ENCODE measurements at places on chromosomes 12 and 14.

DNA sequence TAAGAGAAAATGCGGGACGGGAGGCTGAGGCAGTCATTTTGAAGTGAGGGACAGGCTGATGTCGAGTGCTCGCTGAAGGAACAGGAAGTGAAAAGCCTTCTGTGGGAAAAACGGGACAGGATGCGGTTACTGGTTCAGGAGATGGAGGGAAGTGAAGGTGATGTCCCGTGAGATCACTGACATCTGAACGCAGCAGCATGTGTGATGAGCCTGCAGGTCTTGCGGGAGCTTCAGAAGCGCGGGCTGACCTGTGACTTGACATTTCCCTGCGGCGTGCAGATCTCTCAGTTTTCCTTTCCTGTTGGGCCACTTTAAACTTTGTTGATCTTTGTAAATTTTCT lies 77.8 kb downstream of the DDX51 start:
- no peak for DNase-seq

GRCh38 chr14:70735043-70735442 lies 74.3 kb downstream of the MAP3K9 start:
- no peak for DNase-seq

DNA sequence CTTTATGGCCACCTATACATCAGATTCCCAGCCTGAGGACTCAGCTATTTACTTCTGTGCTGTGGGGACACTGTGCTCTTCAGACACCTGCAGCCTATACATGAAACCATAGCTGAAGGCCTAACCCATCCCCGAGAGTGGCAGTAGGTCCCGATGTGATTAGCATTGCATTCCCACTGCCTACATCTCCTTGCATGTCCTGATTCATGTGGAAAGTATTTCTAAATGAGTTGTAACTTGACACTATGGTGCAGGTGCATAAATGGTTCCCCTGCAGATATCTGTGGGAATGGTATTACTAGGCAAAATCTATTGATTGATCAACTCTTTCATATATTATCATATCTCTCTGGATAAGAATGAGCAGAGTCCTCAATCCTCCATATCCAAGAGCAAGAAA lies 433.5 kb downstream of the DAD1 start:
- no peak for DNase-seq

DNA sequence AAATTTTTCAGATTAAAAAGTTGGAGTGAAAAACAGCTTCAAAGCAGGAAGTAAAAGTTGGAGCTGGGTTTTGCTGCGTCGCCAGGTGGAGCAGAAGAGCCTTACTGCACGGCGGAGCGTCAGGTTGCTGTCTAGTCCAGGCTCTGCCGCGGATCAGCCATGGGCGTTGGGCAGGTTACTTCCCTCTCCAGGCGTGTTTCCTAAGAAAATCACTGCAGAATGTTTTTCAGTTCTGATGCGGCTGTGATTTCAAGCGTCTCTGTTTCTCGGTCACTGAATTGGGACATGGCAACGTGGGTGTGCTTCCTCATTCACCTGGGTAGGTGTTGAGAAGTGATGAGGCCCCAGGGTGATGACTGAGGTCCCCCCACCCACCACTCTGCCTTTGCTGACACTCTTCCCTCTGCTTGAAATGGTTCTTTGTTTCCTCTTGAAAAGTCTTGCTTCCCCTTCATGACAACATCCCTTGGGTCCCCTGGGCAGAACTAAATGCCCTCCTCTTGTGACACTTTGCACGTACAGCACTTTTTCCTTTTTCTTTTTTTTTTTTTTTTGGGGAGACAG lies 7.6 kb downstream of the EVL start:
- DNase-seq = no peak

- DNase-seq = no peak
These were observed 147.0 kb upstream of the FRMD6 start for GRCh38 chr14:51504669-51505068.

- peak; percentile 80 for DNase-seq
These were observed 103.6 kb downstream of the SSPN start for GRCh38 chr12:26298785-26299621.

GRCh38 chr14:100871234-100872186 lies 32.0 kb downstream of the RTL1 start:
- DNase-seq = peak; percentile 25

DNA sequence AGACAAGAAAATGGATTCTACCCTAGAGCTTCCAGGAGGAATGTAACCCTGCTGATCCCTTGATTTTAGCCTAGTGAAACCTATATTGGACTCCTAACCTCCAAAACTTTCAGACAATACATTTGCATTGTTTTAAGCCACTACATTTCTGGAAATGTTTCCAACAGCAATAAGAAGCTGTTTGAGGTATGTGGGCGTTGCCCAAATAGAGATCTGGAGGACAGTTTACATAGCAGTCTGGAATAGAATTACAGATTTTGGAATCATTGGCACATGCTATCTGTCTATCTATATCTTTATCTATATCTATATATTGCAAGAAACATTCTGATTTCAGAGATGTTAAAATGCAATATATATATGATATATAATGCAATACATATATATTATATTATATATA lies 42.4 kb upstream of the EGLN3 start:
- peak; percentile 10 for DNase-seq

DNA sequence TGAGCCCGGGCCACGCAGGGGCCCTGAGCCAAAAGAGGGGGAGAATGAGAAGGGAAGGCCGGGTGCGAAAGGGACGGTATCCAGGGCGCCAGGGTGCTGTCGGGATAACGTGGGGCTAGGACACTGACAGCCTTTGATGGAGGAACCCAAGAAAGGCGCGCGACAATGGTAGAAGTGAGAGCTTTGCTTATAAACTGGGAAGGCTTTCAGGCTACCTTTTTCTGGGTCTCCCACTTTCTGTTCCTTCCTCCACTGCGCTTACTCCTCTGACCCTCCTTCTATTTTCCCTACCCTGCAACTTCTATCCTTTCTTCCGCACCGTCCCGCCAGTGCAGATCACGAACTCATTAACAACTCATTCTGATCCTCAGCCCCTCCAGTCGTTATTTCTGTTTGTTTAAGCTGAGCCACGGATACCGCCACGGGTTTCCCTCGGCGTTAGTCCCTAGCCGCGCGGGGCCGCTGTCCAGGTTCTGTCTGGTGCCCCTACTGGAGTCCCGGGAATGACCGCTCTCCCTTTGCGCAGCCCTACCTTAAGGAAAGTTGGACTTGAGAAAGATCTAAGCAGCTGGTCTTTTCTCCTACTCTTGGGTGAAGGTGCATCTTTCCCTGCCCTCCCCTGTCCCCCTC lies 3.0 kb downstream of the SSTR1 start:
- peak; percentile 36 for DNase-seq

GRCh38 chr12:111270239-111270638 lies 98.7 kb downstream of the PHETA1 start:
- DNase-seq = no peak

GRCh38 chr12:79206871-79207270 lies 342.3 kb downstream of the SYT1 start:
- no peak for DNase-seq

- no peak for DNase-seq
These were observed 5.1 kb downstream of the PPP4R4 start for GRCh38 chr14:94179244-94179643.

GRCh38 chr12:14803830-14804160 lies 325 bp downstream of the C12orf60 start:
- DNase-seq = no peak

- DNase-seq = peak; percentile 90
These were observed 2.4 kb upstream of the KRT7 start for GRCh38 chr12:52230364-52231281.

GRCh38 chr14:92680781-92681650 lies 67.4 kb downstream of the LGMN start:
- DNase-seq = peak; percentile 76

DNA sequence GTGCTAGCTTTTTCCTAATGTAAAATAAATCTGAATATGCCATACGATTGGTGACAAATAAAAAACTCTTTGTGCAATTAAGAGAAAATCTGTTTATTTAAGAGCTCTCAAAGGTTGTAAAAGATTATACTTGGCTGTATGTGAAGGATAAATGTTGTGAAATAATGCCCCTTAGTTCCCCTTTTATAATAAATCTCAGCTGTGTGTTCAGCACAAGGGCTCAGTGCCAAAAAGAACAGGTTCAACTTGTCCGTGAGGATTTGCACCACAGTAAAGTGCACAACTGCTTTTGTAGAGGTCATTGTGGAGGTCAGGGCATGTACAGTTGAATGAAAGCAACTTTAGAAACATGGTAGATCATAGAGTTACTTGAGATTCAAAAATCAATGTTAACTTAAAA lies 118.6 kb downstream of the TRMT5 start:
- DNase-seq = peak; percentile 64

- DNase-seq = peak; percentile 9
These were observed 74.9 kb downstream of the TBK1 start for GRCh38 chr12:64526859-64527258.

DNA sequence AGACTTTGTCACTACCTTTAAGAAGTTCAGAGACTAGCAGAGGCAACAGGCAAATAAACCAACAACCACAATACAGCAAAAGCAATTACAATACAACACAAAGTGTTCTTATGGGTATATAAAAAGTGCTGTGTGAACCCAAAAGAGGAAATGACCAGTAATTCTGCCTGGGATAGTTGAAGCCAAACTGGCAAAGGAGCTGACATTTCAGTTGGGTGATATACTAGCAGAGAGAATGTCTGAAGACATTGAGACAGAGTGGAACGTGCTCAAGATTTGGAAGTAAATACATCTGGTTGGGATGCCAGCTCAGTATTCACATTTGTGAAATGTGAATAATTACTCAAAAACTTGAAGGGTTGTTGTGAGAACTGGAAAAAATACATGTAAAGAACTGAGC lies 80.6 kb upstream of the GTF2A1 start:
- DNase-seq = no peak

GRCh38 chr12:132622437-132623071 lies 4.0 kb downstream of the P2RX2 start:
- DNase-seq = peak; percentile 78

DNA sequence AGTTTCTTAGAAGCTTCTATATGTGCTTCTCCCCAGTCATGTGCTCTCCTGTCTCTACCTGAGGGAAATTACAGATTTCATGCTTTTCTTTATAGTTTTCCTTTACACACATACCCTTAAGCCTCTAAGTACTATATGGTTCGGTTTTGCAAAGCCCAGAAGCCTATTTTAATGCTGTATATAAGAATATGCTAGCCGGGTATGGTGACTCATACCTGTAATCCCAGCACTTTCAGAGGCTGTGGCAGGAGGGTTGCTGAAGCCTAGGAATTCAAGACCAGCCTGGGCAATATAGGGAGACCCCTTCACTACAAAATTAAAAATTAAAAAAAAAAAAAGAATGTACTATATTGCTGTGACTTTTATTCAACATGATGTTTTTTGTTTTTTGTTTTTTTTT lies 15.4 kb downstream of the DGLUCY start:
- no peak for DNase-seq

DNA sequence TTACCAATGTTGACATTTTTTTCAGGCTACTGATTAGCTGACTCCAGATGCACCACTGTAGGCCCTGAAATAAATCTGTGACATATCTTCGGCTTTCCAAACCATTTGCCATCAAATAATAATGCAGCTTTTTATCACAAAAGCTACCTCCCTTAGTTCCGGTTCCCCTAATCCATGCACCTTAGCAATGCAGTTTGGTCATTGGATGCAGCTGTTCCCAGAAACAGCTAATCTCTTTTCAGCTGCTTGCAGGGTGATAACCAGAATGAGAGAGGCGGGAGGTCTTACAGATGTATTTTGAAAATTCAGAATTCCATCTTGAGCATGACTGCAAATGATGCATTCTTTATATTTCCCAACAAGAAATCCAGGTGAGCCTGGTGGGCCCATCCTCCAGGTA lies 646.2 kb downstream of the SOX5 start:
- no peak for DNase-seq

- no peak for DNase-seq
These were observed 20.5 kb downstream of the SLC11A2 start for GRCh38 chr12:51005671-51006070.

DNA sequence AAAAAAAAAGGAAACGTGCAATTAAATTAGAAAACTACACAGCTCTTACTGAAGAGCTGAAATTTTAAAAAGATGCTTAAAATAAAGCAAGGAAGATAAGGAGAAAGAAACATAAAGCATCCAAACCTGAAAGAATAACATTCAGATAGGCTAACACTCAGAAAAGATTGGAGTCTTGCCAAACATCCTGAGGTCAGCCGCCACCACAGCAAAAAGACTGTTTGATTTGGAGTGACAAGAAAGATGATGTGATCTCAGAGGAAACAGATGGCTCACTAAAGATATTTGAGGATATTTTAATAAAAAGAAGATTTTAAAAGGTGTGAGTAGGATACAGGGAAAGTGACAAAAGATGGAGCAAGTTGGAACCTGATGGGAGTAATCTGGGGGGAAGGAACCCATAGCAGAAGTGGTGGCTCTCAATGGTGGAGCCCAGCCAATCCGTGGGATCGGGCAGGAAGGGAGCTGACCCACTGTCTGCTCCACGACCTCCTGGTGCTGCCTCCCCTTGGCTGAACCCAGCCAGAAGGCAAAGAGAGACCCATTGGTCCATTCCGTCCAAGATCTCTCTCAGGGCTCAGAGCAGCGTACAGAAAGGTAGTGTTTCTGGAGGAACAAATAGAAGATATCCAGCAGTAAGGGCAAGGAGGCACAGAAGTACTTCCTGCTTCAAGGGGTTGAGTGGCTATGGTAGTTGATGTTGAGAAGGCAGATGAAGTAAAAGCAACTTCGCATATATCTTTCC lies 469.6 kb downstream of the RGS6 start:
- DNase-seq = no peak

- DNase-seq = peak; percentile 40
These were observed 63.5 kb downstream of the SLC38A1 start for GRCh38 chr12:46205294-46205693.

GRCh38 chr12:120705618-120706017 lies 4.6 kb upstream of the UNC119B start:
- DNase-seq = no peak

GRCh38 chr12:8544295-8544694 lies 3.6 kb upstream of the CLEC4E start:
- peak; percentile 83 for DNase-seq

- no peak for DNase-seq
These were observed 78.1 kb upstream of the GRIN2B start for GRCh38 chr12:14059548-14059947.

- DNase-seq = no peak
These were observed 12.8 kb downstream of the CCDC177 start for GRCh38 chr14:69561893-69562292.

GRCh38 chr12:115079760-115080159 lies 395.8 kb upstream of the TBX3 start:
- DNase-seq = no peak

GRCh38 chr12:46676396-46676795 lies 149.4 kb downstream of the SLC38A4 start:
- DNase-seq = no peak

GRCh38 chr14:98501836-98502235 lies 770.2 kb downstream of the BCL11B start:
- DNase-seq = no peak

GRCh38 chr12:70459786-70460185 lies 93.7 kb downstream of the KCNMB4 start:
- DNase-seq = no peak
